ENCODE measurements at places on chromosomes 2 and 18.

- DNase-seq: no peak
Measured at GRCh38 chr2:182391443-182391842, 35.4 kb downstream of the PDE1A start.

GRCh38 chr2:64403426-64403825 is 50.5 kb upstream of the LGALSL start:
- no peak for DNase-seq

GRCh38 chr2:200405599-200406298 is 99.3 kb downstream of the SPATS2L start:
- DNase-seq: peak; percentile 66

- no peak for DNase-seq
Measured at GRCh38 chr2:200738590-200738989, 73.1 kb upstream of the BZW1 start.

- no peak for DNase-seq
Measured at GRCh38 chr2:224781400-224781799, 65.2 kb upstream of the CCDC195 start.

DNA sequence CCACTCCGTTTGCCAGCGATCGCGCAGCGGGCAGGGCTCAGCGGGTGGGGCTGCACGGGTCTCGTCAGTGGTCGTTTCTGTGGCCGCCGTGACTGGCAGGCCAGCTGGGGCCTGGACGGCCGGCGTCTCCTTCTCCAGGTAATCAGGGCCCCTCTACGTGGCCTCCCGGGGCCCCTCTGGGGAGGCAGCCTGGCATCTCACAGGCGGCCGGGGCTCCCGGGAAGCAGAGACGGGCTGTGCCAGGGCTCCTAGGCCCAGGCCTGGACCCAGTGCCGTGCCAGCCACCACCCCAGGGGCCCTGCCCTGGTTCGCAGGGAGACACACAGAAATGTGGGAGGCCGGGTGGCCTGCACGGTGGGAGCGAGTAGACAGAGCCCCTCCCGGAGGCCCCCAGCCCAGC is 59.5 kb downstream of the NFATC1 start:
- no peak for DNase-seq

GRCh38 chr2:50746526-50746925 is 285.4 kb downstream of the NRXN1 start:
- no peak for DNase-seq

DNA sequence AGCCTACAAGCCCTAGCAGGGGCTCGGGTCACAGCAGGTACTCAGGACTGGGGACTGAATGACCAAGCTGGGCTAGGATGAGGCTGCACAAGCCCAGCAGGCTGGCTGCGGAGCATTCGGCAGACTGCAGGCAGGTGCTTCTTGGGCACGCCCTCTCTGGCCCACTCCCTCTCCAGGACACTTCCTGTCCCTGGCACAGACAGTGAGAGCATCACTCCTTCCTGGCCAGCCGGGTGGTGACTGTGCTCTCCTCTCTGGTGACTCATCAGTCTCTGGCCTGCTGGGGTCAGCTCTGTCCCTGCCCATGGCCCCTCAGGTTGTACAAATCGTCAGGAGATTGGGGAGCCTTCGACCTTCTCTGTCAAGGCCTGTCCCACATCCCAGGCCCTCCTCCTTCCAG is 22.5 kb downstream of the C1QL2 start:
- no peak for DNase-seq

GRCh38 chr2:60439219-60439974 is 114.1 kb downstream of the BCL11A start:
- DNase-seq: no peak

GRCh38 chr2:141557329-141558095 is 573.3 kb downstream of the LRP1B start:
- DNase-seq: no peak

- DNase-seq: peak; percentile 91
Measured at GRCh38 chr2:10297959-10298531, 4.7 kb upstream of the HPCAL1 start.
